Stimulated activated CD8-positive, alpha-beta memory T cell treated with anti-CD3 and anti-CD28 coated beads, Interleukin-4, amount 100 ng/mL, for 1 hour (primary cell): ENCODE measurements at places on chromosomes 2 and 18.

DNA sequence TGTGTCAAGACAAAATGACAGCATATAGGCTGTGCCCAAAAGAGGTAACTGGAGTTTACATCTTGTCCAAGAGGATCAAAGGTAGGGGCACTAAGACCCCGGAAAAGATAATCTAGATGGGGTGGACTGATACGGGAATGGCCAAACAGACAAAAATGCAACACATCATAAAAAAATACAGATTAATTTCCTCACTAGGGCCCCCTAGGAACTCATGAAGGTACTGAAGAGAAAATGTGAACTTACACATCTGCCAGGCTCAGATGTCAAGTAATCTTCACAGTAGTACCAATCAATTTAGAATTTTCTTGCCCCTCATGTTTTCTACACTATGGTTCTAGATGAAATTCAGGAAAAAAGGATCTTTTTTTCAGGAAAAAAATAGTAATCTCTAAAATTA, 115.6 kb upstream of the REG3A start:
- DNase-seq, result no peak

DNA sequence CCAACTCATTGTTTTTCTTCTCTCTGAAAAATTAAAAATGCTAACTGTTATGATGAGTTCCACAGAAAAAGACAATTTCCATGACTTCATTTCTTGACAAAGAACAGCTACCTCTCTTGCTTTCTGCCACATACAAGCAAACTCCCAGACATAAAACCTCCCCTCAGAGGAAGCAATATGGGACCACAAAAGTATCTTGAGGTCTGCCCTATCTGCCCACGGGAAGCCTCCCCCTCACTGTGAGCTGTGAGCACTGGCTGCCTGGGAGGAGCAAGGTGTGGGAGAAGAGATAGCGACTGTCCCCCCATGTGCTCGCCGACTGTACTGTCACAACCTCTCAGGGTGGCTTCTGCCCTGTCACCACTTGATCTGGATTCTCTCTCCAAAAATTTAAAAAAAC, 69.7 kb upstream of the NRP2 start:
- no peak for DNase-seq

GRCh38 chr18:44856157-44856556, 175.5 kb downstream of the SETBP1 start:
- DNase-seq, result no peak

DNA sequence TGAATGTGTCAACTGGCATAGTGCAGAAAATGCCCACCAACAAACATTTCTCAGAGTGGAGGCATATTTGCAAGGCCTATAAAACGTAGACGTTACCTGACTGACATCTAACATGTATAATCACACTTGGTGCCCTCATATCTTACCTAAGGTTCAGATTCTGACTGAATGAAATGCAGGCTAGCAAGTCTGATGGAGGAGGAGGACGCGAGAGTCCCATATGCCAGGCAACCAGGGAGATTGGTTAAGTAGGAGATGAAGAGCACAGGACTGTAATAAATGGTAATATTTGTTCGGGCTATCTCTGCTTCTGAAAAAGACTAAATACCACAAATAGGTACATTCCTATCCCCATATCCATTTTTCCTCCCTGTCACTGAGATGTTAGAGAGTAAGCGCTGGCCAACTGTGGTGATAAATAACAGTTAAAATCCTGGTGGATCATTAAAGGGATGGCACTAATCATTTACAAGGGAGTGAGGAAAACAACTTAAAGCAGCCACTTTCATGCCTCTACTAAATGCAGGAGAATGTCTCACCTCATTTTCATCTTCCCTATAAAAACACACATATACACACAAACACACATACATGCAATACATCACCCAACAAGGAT, 217.2 kb downstream of the TMEM163 start:
- no peak for DNase-seq

GRCh38 chr2:19021100-19021476, 337.3 kb downstream of the OSR1 start:
- no peak for DNase-seq

DNA sequence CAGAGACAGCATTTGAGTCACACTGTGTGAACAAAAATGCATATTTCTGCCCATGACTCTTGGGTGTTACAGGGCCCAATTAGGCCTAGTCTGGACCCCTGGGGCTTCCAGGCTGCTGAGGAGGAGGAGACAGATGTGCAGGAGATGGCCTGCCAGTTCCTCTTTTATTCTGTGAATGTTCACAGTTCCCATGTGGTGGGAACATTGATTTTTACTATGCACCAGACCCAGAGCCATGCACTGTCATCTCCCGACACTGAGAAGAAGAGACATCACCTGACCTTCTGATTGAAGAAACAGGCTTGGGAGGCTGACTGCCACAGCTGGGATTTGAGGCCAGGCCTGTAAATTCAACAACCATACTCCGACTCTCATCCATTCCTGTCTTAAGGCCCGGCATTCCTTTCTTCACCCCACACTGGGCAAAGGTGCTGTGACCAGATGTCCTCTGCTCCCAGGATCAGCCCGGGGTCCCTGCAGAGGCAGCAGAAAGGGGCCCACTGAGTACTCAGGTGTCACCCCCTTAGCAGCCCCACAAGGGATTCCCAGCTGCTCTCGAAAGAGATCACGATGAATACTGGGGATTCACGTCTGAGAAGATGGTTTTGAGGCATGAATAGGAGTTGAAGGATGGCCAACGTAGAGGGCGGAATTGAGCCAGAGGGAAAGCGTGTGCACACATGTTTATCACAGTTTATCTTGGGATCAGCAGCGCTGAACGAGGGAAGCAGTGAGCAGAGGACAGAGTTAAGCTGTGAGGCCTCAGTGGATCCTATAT, 3.6 kb upstream of the TFCP2L1 start:
- DNase-seq, result no peak

- DNase-seq, result no peak
Observed at GRCh38 chr18:12334863-12335262, 26.8 kb downstream of the TUBB6 start.

- DNase-seq, result no peak
Observed at GRCh38 chr2:73034661-73035375, 36.7 kb downstream of the SFXN5 start.

DNA sequence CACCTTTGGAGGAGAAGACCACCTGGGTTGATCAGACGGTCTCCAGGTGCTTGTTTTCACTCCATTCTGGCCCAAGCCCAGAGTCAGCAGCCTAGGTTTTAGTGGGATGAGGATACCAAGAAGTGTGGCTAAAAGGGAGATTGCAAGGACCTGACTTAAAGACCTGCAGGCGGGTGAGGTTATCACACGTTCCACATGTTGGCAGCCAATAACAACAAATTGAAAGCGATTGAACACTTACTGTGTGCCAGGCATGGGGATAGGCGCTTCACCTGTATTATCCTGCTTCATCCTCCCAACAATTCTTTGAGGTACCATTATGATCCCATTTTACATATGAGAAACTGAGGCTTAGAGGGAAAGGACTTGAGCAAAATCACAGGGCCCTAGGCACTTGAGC, 5.0 kb downstream of the ARL4C start:
- no peak for DNase-seq

DNA sequence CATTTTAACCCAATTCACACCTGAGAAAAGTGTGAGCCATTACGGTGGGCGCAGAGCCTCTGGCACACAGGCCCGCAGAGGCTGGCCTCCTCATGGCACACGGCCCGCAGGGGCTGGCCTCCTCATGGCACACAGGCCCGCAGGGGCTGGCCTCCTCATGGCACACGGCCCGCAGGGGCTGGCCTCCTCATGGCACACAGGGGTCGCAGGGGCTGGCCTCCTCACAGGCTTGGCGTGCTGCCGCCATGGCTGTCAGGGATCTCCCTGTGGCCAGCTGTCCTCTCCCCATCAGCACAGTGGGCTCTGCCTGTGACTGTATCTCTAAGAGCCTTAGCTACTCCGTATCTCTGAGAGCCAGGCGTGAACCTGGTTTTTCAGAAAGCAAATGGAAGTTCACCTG, 24.6 kb downstream of the ANO7 start:
- no peak for DNase-seq

GRCh38 chr2:104026725-104027124, 827.2 kb upstream of the POU3F3 start:
- no peak for DNase-seq

DNA sequence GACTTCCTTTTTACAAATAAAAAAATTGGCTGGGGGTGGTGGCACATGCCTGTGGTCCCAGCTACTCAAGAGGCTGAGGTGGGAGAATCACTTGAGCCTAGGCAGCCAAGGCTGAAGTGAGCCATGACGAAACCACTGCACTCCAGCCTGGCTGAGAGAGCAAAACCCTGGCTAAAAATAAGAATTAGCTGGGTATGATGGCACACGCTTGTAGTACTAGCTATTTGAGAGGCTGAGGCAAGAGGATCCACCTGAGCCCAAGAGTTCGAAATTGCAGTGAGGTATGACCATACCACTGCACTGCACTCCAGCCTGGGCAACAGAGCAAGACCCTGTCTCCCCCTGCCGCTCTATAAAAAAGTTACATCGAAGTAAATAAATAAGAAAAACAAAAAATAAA, 33.7 kb downstream of the GFPT1 start:
- no peak for DNase-seq

DNA sequence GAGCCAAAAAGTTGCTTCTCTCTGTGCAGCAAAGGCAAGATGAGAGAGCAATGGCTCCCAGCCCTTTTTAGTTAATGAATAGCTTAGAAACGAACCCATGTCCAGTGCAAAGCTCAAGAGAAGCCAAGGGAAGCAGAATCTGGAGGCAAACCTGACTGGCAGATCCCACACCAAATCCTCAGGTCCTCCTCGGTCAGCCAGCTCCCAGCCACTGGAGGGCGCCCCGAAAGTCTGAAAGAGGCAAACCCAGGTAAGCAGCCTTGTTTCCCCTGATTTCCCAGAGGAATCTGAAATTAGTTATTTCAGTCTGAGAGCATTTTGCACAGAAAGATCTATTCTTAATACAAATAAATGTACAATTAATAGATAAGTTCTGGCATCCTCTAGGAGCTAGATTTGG, 71.3 kb upstream of the PID1 start:
- no peak for DNase-seq

- DNase-seq, result no peak
Observed at GRCh38 chr2:45974762-45975408, 322.3 kb upstream of the EPAS1 start.

- no peak for DNase-seq
Observed at GRCh38 chr2:870426-870825, 80.2 kb upstream of the SNTG2 start.

GRCh38 chr2:226187616-226188015, 612.0 kb downstream of the IRS1 start:
- DNase-seq, result no peak

GRCh38 chr18:51051105-51051712, 21.2 kb downstream of the SMAD4 start:
- no peak for DNase-seq

DNA sequence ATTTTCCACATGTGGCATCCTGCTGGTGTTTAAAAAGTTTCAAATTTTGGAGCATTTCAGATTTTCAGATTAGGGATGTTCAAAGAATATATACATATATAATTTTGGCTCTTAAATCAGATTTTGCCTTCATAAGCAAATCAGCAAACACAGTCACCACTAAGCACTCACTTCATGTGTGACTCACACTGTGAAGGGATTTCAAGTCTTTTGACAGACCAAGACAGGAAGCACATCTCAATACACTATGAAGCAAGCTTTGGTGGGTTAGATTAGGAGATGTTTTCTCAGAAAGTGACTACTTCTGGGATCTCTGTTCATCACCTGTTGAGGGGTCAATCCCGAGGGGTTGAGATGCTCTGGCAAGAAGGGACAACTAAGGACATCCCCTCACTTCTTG, 227.8 kb upstream of the RBBP8 start:
- DNase-seq, result no peak

DNA sequence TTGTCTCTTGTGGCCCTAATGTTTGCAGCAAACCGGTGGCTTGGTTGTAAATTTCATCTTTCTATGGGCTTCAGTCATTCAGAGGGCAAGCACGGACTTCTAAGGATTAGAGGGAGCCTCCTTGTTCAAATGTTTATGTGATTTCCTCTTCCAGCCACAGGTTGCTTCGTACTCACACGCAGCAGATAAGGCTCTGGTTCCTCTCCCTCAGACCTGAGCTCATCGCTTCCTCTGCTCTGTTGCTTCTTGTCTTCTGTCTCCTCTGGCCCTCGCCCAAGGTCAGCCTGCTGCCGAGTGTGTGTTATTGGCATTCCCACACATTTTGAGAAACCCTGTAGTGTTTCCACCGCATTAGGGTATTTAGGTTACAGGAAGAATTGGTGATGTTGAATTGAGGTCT, 44.0 kb downstream of the MYL12B start:
- no peak for DNase-seq

- DNase-seq, result no peak
Observed at GRCh38 chr2:11073251-11073650, 82.0 kb upstream of the SLC66A3 start.

DNA sequence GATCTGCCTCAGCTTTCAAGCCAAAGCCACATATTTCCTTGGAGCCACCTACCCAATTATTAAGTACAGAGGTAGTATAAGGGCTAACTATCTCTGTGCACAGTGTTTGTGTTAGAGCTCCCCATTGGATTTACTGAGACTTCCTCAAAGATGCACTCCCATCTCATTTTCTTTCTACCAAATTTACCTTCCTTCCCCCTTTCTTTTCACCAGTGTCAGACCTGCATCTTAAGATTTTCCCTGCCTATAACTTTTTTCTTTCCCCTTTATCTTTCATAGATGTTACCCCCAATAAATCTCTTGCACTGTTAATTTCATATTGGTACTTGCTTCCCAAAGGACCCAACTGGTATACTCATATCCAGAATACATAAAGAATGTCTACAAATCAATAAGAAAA, 5.9 kb upstream of the REL start:
- DNase-seq, result no peak

DNA sequence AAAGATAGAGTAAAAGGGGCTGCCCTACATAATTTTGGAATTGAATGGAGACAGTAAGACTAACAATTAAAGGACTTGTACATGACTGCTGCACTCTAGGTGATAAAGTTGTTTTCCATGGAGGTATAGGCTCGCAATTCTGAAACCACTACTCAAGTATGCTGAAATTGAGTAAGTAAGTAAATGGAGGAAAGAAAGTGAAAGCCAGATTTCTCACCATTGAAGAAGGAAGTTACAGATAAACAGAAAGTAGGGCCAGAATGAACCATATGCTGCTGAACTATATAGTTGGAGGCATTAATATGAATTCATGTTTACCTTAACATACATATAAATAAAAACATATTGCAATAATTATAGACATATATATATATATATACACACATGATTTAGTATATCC, 225.7 kb upstream of the ST6GAL2 start:
- DNase-seq, result no peak

DNA sequence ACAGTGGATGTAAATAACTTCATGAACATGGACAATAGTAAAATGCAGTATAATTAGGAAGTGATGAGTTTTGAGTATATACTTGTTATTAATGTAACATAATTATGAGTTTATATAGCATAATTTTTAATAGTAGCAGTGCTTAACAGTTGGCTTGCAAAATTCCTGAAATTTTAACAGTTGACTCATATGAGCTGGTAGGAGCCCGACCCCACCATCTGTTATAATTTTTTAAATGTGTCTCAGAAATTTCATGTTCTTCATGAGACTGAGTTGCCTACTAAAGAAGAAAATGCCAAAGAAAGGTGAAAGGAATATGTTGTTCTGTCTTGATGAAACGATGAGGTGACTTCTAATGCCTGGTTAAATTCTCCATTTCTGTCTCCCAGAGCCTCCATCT, 62.6 kb downstream of the ITGB1BP1 start:
- DNase-seq, result no peak
